ENCODE measurements at places on chromosomes 7 and 10.

GRCh38 chr10:11180228-11180627 lies 162.6 kb downstream of the CELF2 start:
- DNase-seq: peak; percentile 45

- no peak for DNase-seq
These were observed 40.7 kb downstream of the LEP start for GRCh38 chr7:128281605-128282380.

- DNase-seq: no peak
These were observed 36.2 kb downstream of the LAMB1 start for GRCh38 chr7:107966711-107967110.

DNA sequence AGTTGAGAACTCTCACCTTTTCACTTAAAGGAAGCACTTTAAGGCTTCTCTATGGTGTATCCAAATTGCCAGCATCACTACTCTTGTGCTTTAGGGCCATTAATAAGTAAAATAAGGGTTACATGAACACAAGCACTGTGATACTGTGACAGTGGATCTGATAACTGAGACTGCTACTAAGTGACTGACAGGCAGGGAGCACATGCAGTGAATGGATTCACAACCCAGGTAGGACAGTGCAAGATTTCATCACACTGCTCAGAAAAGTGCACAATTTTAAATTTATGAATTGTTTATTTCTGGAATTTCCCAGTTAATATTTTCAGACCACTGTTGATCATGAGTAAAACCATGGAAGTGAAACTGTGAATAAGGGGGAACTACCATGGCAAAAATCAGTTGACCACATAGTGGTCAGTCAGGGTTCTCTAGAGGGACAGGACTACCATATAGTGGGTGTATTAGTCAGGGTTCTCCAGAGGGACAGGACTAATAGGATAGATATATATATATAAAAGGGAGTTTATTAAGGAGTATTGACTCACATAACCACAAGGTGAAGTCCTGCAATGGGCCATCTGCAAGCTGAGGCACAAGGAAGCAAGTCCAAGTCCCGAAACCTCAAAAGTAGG lies 20.9 kb upstream of the CYP51A1 start:
- DNase-seq: no peak

DNA sequence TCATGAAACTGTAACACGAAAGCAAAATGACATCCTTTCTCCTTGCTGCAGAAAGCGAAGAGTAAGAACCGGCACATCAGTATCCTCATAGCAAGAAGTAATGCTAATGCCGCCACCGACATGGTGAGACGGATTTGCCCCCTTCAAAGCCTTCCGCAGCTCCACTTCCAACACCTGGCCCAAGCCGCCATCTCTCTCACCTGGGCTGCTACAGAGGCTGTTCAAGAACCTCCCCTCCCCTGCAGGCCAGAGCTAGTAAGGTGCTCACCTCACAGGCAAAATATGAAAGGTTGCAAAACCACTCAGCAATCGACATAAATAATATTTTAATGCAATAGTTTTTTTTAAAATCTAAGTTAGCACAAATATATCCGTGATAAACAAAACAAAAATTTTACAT lies 123.9 kb upstream of the FRMD4A start:
- DNase-seq: no peak
